ENCODE measurements at places on chromosomes 1 and 21.

- no peak for DNase-seq
Observed at GRCh38 chr1:27026621-27027574, 14.2 kb upstream of the TENT5B start.

DNA sequence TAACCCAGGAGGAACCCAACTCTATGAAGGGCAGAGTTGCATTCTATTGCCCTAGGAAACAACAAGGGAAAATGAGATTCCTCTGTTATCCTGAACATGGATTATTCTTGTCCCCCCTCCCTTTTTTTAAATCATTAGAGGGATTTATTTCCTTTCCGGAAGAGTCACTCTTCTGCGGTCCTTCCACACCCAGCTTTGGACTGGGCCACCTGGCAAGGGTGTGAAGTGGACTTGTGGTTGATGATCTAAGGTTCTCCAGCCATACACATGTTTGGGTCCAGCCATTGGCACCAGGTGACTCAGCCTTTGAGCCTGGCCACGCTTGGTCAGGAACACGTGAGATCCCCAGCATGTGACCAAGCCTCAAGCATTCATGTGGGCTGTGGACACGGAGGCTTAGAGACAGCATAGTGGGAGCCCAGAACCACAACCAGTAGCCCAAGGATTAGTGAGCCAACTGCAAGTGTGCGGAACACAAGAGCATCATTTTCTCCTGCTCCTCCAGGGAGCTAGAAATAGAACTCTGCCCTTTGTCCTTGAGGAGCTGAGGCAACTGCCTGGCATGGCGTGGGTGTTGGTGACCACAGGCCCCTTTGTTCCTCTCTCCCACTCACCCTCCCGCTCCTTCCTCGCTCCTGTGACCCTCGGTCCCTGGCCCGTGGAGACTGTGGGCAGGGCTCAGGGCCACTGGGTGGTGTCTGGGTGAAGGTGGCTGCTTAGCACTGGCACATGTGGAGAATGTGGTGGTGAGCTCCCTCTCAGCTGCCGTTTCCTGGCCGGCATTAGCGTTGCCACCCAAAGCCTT is 50.1 kb downstream of the NENF start:
- no peak for DNase-seq

DNA sequence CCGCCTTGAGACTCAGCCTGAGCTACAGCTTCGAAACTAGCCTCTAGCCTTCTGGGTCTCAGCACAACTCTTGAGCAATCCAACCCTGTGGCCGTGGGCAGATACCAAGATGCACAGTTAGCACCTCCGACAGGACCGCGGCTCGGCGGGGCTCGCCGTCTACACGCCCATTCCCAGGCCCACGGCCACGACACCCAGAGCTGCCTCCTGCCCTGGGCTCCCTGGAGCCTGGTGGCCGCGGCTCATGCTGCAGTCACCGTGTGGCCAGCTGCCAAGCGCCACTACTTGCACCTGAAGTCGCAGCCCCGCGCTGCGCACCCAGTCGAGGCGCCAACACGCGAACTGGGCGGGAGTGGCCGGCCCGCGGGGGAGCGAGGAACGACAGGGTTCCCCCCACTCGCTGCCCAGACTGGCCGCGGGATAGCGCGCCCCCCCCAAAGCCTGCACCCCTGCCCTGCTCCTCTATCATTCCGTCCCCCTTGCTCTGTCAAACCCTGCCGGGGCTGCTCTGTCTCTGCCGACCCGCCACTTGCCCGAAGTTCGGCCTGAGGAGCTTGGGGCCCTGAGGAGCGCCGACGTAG is 729 bp upstream of the CDCA8 start:
- DNase-seq, result no peak

DNA sequence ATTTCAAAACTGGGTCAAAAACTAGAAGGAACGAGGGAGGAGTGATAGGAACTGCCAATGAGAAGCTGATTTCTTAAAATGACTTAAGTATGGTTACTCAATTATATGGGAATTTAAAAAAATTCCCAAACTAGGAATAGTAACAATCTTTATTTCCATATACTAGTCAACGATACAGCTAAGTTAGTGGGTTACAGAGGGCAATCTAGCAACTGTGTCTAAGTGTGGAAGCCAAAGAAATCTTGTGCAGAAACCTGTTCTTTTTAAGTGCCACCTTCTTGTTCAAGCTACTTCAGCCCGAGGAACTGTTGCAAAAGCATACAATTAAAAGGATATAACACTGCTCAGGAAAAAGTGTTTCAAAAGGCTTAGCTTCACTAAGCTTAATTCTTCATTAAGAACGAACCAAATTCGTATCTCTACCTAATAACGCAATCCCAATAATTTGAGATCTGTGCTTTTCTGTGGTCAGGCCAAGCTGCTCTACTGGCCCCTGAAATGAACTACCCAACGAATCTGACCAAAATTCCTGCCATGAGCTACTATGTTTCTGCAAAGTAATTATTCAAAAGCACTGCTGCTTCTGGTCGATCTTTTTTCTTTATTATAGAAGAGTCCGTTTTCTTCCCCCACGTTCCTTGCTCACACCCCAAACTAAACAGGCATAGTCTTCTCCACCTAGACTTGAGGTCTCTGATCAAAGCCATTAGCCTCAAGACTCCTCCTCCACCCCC is 1.8 kb downstream of the USP24 start:
- no peak for DNase-seq

GRCh38 chr1:106465666-106466065 is 590.8 kb upstream of the PRMT6 start:
- no peak for DNase-seq

- DNase-seq, result no peak
Observed at GRCh38 chr1:26020941-26021646, 481 bp upstream of the EXTL1 start.

GRCh38 chr1:78102082-78102481 is 56.3 kb downstream of the GIPC2 start:
- no peak for DNase-seq

- no peak for DNase-seq
Observed at GRCh38 chr1:151292207-151293030, 10.3 kb downstream of the ZNF687 start.

- peak; percentile 63 for DNase-seq
Observed at GRCh38 chr1:206912445-206913095, 9.2 kb downstream of the FCMR start.

DNA sequence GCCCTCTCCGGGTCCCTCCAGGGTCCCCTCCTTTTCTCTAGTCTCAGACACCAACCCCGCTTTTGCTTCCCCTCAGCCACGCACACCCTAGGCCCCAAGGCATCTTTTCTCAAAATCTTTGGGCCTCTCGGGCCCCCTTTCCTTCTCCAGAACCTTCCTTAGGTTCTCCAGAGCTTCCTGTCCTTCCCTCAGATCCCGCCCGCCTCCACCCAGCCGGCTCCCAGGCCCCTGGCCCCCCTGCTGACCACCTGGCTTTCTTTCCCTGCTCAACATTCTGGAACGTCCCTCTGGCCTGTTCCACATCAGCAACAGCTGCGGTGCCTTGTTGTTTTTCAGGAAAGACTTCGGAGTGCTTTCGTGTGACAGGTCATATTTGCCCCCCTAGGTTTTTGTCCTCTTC is 1.2 kb downstream of the ZDHHC18 start:
- DNase-seq, result no peak

GRCh38 chr1:43987159-43987902 is 4.1 kb upstream of the CCDC24 start:
- DNase-seq, result no peak

- no peak for DNase-seq
Observed at GRCh38 chr21:44649521-44650100, 3.4 kb downstream of the KRTAP10-11 start.

GRCh38 chr1:151199873-151200581 is 1.7 kb downstream of the PIP5K1A start:
- DNase-seq, result no peak

DNA sequence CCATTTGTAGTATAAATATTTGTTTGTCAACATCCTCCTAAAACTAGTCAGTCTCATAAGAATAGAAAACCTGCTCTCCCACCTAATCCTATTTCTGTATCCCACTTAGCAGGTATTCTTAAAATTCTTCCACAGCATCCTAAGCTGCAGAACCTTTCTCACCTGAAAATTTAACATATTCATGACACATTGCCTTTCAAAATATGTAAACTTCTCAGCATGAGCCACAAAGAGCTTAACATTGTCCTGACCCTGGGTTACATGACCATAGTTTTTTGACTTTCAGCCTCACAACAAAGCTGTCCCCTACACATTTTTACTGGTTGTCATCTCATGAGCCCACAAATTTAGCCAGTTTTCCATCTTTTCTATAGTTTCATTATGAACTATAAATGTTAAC is 712.1 kb downstream of the LTN1 start:
- DNase-seq, result no peak

DNA sequence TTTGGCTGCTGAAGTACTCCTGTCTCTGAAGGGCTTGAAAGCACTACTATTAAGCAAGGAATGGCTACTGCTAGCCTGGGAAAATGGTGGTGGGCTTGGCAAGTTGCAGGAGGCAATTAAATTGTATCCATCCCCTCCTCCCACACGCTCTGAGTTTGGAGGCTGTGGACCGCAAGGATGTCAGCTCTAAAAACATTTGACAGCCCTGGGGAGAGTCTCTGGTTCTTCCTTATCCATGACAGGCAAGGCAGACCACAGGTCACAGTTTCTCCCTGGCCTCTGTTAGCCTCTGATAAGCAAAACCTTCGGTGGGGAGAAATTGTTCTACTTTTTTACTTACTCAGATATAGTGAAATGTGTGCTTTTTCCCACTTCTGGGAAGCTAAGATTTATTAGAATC is 46.6 kb downstream of the S1PR1 start:
- no peak for DNase-seq

DNA sequence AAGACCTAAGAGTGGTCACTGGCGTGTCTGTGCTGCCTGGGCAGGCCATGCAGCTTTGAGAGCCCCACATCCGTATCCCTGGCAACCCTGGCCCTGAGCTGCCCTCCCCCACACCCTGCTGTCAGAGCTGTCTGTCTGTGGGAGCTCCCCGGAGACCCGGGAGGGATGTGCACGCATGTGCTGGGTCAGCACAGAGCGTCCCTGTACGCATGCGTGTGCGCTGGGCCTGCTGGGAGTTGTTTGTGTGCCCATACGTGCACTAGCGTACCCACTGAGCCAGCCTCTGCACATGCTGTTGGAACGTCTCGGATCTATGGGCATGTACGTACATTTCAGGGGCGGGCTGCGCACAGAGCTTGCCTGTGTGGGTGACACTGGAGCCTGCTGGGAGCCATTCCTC is 89.3 kb downstream of the EPHB2 start:
- DNase-seq, result no peak

- no peak for DNase-seq
Observed at GRCh38 chr1:178727014-178727895, 2.2 kb downstream of the RALGPS2 start.

- no peak for DNase-seq
Observed at GRCh38 chr1:57845041-57845440, 421.2 kb upstream of the DAB1 start.

DNA sequence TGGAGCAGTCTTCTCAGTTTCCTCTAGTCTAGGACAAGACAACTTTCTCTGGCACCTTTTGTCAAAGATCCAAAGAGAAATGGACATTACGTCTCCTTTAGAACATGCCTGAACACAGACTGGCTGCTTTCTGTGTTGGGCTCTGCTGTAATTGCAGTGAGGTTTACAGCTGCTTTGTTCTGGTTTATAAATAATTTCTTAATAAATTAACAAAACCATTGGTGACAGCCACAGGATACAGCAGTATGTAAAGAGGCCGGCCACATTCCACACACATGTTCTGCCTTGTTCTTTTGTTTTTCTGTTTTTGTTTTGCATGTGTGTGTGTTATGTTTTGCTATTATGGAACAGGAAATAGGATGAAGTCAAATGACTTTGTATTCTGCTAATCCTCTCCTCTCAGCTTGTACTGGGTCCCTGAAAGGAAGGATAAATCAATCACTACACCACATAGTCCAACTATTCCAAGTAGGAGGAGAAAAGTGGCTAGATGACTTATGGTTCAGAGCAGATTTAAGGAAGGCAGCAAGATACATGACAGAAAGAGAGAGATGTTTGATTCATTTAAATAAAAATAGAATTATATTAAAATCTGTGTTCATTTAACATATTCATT is 161.5 kb upstream of the ESRRG start:
- DNase-seq, result no peak

DNA sequence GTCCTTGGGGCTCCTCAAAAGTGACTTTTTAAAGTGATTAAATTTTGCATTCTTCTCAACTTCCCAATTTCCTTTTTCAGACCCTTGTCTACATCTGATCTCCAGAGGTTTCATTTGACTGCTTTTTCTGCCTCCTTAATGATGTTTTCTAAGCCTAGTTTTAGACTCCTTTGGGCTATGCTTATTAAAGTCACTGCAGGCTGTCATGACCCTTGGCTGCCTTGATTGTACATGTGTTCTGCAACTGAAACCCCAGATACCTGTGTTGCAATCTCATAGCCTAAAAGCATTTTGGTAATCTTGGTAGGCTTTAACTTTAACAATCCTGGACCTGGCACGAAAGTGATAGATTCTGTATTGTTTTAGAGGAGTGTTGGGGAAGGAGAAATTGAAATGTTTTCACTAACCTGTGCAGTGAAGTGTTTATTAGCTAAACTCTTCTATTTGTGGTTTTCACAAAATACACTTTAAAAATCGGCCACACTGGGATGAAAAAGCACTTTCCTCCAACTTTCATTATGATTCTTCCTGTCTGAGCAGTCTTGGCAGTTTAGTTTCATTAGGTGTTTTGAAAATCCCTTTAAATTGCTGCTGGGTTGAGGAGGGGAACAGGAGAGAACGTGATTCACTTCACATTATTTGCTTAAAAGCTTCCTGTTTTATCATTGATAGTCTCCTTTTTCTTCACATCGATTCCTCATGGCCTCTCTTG is 4.9 kb downstream of the MACO1 start:
- DNase-seq, result no peak

DNA sequence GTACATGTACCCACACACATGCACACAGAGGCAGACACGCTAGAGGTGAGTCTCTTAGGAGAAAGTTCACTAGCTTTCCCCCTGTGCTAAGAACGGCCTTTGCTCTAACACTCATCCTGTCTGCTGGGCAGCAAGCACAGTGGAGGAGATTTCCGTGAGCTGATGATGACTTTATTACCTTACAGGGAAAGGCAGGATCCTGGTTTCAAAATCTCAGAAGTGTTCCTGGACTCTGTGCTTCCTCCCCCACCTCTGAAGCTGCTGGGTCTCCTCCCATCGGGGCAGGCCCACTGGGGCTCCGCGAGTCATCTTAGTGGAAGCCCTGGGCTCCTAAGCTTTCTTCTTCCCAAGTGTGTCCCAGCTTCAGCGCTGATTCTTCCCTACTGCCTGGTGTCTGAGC is 2.7 kb downstream of the FAM3B start:
- no peak for DNase-seq

DNA sequence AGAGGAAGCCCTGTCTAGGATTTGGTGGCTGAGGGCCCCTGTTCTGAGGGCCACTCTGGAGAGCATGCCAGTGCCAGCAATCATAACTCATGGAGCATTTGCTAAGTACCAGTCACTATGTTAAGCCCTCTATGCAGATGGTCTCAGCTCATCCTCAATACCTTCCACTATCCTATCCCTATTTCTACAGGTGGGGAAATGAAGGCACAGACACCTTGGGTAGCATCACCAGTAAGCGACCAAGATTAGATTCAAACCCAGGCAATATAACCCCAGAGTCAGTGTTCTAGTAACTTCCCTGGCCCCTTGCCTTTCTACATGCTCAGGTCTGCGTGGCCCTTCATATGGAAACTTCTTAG is 7.9 kb upstream of the NBPF1 start:
- no peak for DNase-seq
